ENCODE measurements at places on chromosomes 5 and 9.
A peak's percentile ranks its signal among the peaks of the same experiment; 100 is the strongest.

- no peak for DNase-seq
Observed at GRCh38 chr5:101969742-101970141, 326.3 kb downstream of the SLCO4C1 start.

GRCh38 chr5:176447978-176448608 lies at the start of gene FAF2:
Gene FAF2, plus strand, starts transcription at chr5:176448385. Its CDS starts 23 bp downstream, at chr5:176448408.
- peak; percentile 99 for DNase-seq

DNA sequence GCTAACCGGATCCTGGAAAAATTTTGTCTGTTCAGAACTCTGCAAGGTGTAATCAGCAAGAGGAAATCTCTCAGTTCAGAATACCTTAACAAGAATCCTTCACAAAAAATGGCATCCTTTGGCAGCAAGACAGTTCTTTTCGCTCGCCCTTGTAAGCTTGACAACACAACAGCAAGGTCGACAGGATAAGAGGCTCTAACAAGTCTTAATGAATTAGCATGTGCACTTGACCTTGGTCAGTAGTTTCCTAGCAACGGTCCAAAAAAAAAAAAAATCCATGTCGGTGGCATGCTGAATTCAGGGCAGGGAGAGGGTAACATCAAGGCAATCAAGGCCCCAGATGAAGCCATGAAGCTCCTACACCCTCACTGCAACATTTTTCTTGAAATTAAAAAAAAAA lies 172.8 kb downstream of the APBA1 start:
- no peak for DNase-seq

DNA sequence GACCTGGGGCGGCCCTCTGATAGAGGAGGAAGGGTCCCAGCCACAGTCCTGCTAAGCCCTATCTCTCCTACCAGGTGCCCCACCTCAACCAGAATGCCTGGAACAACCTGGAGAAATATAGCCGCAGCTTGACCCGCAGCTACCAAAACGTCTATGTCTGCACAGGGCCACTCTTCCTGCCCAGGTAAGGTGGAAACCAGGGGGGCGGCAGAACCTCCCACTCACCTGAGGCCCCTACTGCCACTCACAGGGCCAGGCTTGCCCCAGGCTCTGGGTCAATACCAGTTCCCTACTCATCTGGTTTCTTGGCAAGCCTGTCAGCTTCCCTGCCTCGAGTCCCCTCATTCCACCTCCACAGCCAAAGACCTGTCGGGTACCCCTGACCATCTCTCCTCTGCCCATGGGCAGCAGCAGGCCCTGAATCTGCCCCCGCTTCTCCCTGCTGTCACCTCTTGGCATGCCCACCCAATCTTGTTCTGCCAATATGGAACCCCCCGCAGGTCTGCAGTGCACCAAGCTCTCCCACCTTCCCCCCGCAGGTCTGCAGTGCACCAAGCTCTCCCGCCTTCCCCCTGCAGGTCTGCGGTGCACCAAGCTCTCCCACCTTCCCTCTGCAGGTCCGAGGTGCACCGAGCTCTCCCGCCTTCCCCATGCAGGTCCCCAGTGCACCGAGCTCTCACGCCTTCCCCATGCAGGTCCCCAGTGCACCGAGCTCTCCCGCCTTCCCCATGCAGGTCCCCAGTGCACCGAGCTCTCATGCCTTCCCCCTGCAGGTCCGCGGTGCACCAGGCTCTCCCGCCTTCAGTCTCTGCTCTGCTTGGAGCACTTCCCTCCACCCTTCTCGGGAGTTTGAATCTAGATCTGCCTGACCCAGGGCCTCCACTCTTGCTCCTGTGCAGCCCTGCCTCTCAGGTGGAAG lies 2.6 kb downstream of the ENDOG start:
- no peak for DNase-seq

DNA sequence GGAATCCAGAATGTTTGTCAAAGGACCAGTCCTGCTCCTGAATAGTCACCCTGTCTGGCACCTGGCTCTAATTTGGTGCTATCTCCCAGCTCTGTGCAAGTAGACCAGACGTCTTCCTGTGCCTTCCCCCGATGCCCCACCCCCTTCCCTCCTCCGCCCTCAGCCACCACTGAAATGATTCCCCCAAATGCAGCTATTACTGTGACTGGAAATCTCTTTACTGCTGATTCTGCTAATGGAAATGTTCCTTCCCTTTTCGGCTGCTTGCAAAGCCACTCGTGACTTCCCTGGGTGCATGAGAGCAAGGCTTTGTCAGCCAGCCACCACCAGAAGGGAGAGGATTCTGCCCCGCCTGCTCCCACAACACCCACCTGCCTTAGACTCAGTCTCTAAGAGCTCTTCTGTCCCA lies 11.4 kb downstream of the ASTN2 start:
- no peak for DNase-seq

- DNase-seq = no peak
Observed at GRCh38 chr9:87086221-87086818, 139.0 kb upstream of the GAS1 start.

- DNase-seq = no peak
Observed at GRCh38 chr5:139481122-139481533, 1.4 kb downstream of the STING1 start.

DNA sequence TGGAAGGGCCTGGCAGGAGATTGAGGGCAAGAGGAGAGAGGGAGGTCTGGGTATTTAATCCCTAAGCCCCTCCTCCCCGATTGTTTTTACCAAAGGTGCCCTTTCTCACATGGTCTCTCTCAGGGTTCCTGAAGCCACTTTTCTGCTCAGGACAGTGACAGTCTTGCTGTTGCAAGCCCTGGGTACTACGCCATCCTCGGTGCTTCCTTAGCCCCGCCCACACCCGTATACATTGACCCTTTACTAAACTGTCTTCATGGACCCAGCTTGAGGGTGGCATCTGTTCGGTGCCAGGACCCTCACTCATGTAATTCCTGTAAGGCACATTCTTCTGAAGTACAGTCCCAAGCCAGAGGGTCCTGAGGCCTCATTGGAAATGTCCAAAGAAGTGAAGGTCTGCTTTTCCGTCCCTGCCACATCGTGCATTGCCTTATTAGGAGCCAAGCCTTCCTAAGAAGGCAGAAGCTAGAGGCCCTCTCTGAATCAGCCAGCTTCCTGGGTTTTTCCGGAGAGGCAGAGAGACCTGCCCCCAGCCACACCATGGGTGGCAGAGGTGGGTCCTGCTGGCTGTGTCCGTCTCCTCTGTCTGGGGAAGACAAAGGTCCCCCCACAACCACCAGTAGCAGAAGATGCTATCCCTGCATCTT lies 1.9 kb upstream of the SH3PXD2B start:
- DNase-seq = no peak

DNA sequence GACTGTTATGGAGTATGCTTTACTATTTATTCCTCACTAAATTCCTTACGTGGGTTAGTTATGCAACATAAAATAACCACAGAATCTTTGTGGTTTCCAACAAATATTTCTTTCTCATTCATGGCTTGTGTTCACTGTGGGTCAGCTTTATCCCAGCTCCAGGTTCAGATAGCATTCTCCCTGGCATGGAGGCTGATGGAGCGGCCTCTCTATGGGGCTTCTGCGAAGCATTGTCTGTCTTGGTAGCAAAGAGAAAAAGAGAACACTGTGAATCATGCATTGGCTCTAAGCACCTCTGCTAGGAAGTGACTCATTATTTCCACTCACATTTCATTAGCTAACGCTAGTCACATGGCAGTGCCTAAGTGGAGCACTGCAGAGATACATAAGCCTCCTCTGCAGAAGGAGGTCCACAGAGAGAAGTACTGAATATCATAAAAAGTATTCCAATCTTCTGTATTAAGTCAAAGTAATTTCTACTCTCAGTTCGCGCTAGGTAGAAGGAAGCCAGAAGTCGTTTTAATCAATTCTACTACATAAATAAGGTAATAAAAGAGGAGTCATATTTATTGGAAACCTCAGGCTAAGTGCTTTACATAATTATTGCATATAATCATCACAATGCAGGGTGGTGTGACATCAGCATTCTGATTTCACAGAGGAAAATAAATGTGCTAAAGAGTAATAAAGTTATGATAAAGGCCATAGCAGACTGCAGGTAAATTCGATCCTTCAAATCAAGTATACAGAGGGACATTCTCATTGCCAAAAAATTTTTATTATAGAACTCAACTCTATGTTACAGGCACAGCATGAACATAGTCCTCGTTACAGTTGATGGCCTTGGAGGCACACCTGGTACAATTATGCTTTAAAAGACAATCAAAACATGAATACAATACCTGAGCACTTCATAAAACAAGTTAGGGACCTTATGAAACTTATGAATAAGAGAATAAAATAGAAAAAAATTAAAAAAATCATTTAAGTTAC lies 531.1 kb downstream of the CETN3 start:
- DNase-seq = no peak

- no peak for DNase-seq
Observed at GRCh38 chr9:21053851-21054250, 22.4 kb upstream of the HACD4 start.

GRCh38 chr9:133252301-133253020 lies 22.5 kb downstream of the ABO start:
- DNase-seq = no peak

DNA sequence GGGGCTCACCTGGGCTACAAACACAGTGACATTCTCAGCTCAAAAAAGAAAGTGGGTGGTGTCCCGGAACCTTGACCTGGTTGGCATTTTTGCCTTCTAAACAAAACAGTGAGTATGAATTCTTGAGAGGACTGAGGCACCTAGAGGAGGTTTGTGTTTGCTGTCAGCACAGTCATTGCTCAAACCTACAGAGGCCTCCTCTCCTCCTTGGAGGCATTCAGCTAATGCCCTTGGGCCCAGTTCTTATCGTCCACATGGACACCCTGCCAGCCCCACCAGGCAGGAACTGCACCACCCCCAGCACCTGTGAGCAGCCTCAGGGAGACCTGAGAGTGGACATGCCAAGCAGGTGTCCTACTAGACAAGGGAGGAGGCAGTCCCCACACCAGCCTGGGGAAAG lies 156.7 kb downstream of the SYK start:
- no peak for DNase-seq

All from stimulated activated CD4-positive, alpha-beta T cell treated with anti-CD3 and anti-CD28 coated beads, Interleukin-1b, Interleukin-23, amount 100 ng/mL, for 1 hour (primary cell).